NCI-H82 (cell line): ENCODE measurements at places on chromosomes 6 and 20.
A peak's percentile ranks its signal among the peaks of the same experiment; 100 is the strongest.

DNA sequence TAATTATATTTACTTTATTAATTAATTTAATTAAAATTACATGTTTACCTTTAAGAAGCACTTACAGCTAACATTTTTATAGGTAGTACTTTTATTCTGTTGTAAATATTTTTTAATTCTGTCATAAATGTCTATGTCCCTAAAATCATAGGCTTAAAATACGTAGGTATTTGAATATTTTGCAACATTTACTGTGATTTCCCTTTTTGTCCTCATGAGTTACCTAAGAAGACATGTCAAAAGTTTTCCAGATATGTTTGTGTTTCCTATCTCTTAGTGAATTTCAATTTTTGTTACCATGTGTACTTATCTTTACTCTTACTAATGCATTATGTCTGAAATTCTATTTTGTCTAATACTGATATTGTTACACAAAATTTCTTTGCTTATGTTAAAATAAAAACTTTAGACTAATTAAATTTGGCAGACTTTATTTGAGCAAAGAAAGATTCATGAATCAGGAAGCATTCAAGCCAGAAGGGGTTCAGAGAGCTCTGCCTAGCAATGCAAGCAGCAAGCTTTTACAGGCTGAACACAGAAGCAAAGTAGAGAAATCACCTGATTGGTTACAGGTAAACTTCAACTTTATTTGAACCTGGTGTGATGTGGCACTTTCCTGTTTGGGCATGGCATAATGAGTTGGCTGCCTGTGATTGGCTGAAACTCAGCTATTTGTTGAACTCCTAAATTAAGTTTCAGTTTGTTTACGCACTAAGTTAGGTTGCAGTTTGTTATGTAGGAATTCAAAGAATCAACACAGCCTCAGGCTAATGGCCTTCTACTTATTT lies 123.2 kb upstream of the TMEM170B start:
- DNase-seq: no peak

DNA sequence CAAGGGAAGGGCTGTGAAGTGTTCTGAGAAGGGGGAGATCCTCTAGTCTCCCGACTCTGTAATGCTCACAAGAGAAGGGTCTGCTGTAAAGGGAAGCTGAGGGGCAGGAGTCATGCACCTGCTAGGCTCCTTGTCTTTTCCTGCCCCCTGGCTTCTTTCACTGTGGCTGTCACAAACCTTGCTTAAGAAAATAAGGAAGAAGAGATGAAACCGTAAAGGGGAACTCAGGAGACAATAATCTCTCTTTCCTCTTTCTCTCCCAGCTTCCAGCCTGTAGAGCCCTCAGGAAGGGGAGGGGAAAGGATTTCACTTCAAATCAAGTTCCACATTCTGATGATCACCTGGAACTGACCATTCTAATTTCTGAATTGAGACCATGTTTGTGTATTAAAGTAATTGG lies 26.3 kb downstream of the SLC13A3 start:
- DNase-seq: no peak

DNA sequence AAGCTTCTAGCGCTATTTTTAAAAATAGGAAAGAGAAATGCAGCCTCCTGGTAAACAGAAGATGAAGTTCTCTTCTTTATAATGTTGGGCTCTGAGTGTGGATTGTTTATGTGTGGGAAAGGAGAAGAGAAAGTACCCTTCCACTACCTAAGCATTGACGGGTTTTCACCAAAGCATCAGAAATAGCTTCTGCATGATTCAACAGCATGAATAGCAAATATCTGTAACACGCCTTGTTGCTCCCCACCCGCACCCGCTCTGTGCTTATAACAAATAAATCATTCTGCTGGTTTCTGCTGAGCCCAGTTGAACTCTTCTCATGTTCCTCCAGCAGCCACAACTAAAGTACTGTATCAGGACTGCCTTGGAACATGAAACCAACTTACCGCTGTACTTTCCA lies 20.7 kb downstream of the TXLNB start:
- no peak for DNase-seq

DNA sequence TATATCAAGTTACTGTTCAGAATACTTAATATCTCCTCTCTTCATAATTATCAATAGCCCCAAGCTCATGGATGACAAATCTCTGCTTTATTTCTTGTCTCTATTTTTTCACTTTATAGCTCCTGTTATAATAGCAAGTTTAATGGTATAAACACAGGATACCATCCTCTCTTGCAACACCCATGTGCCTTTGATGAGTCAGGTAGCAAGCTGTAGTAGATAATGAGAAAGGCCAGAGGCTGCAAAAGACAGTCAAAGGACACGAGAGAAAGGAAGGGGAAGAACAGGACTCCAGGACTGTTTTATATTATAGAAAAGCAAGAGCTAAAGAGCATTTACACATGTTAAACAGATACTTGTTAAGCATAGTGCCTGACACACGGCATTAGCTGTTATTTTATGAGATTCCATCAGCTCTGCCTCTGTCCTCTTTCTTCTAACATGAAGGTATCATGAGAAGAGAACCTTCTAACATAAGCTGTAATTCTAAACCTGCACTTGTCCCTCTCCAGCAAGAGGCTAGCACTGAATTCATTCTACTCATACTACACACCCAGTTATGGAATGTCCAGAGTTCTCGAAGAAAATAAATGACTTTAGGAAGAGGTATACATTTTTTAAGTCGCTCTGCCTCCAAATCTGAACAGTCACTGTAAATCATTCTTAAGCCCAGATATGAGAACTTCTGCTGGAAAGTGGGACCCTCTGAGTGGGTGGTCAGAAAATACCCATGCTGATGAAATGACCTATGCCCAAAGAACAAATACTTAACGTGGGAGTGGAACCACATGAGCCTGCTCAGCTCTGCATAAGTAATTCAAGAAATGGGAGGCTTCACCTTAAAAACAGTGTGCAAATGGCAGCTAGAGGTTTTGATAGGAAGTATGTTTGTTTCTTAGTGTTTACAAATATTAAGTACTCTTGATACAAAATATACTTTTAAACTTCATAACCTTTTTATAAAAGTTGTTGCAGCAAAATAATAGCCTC lies 45.0 kb downstream of the NT5E start:
- no peak for DNase-seq

DNA sequence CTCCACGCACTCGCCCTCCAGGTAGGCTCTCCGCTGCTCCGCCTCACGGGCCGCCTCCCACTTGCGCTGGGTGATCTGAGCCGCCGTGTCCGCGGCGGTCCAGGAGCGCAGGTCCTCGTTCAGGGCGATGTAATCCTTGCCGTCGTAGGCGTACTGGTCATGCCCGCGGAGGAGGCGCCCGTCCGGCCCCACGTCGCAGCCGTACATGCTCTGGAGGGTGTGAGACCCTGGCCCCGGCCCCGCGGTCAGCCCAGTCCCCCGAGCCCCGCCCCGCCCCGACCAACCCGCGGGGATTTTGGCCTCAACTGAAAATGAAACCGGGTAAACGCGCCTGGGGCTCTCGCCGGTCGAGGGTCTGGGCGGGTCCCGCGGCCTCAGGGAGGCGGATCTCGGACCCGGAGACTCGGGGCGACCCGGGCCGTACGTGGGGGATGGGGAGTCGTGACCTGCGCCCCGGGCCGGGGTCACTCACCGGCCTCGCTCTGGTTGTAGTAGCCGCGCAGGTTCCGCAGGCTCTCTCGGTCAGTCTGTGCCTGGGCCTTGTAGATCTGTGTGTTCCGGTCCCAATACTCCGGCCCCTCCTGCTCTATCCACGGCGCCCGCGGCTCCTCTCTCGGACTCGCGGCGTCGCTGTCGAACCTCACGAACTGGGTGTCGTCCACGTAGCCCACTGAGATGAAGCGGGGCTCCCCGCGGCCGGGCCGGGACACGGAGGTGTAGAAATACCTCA lies 598 bp downstream of the HLA-B start:
- DNase-seq: no peak

- DNase-seq: no peak
Observed at GRCh38 chr6:169976301-169977081, 225.1 kb downstream of the ERMARD start.

GRCh38 chr6:33452496-33452895 lies 1.9 kb upstream of the ZBTB9 start:
- DNase-seq: no peak

GRCh38 chr6:41191569-41191968 lies 9.4 kb downstream of the TREML2 start:
- DNase-seq: no peak

DNA sequence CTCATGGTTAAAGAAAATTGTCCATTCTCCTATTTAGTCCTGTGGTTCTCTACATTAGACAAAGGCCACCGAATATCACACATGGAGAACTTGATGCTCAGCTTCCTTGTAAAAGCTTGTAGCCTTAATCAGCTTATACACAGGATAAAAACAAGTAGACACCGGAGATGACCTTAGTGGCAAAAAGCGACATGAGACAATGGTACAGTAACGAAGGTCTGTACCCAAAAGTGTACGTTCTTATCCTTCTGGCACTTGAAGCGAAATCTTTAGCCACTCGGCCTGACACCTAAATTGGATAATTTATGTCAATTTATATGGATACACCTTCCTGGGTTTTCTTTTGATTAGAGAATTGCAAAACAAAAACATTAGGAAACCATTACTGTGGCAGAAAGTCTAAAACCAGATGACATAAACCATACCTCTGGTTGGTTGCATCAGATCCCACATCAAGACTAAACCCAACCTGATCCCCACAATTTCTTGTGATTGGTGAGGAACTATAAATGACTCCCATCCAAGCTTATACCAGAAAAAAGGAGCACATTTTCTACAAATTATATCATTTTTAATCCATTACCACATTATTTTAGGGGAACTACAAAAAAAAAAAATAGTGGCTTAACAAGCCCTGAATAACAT lies 6.1 kb downstream of the RBM39 start:
- DNase-seq: peak; percentile 83

GRCh38 chr6:45920819-45921511 lies 94.7 kb downstream of the CLIC5 start:
- DNase-seq: no peak

- DNase-seq: no peak
Observed at GRCh38 chr6:137813308-137813970, 53.6 kb upstream of the TNFAIP3 start.

DNA sequence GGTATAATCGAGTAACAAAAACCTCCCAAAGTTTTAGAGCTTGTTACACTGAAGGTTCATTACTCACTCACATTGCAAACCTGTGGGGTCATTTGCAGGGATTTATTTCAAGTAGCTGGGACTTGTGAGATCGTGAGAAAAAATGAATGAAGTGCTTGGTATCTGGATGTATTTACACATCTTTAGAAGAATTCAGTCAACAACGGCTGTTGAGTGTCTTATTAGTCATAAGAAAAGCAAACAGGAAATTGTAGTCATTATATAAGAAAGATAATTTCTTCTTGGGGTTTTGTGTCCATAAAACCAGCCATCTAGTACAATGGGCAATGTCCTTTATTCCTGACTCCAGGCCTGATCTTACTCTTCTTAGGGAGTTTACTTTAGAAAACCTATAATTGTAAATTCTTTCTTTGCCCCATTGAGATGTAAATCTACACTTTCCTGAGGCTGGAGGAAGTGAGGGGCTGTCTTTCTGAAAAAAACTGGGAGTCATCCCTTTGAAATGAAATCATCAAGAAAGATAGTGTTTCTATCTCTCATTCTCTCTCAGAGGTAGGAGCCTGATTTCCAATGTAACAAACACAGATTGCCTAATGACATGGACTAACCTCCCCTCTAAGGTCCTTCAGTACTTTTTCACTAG lies 202.5 kb upstream of the ASCC3 start:
- DNase-seq: no peak

DNA sequence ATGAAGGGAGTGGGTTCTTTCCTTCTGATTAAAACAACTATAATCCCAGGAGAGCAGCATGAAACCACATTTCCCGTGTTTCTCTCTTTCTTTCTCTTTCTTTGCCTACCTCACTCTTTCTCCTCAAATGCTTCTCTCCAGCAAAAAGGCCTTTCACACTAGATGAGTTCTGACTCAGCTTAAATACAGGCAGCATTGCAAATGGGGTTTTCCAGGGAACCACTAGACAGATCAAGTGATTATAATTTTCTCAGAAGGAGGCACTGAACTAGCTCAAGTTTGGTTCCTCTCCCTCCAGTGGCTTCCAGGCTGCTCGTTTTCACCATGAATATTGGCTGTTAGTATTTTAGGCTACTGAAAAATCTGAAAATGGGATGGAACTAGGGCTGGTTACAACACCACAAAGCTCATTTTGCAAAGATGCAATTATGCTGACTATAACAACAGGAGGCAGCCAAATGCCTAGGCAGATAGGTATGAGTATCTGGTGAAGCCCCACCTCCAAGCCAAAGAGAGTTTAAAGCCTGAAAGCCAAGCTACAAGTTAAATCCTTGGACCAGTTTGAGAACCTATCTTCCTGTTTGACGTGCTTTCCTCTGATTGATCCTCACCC lies 260.0 kb downstream of the MMUT start:
- no peak for DNase-seq

GRCh38 chr6:4303638-4304037 lies 168.3 kb upstream of the ECI2 start:
- DNase-seq: no peak

GRCh38 chr20:39222101-39222500 lies 260.0 kb downstream of the DHX35 start:
- no peak for DNase-seq

DNA sequence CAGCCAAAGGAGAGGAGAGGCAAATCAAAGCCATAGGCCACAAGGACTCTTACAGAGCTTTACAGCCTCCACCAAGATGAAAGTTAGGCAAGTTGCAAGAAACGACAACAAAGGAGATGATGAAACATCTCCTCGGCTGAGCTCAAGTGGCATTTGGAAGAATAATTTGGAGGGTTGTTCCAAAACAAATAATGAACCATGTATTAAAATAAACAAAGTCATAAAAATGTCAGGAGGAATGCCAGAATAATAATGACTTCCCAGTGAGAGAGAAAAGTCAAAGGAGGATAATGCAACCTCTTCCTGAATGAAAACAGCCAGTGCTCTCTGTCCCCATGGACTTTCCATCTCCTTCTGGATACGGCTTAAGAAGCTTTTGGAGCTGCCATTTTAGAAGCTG lies 371.4 kb upstream of the ID4 start:
- DNase-seq: no peak
